Stimulated activated CD8-positive, alpha-beta memory T cell treated with anti-CD3 and anti-CD28 coated beads, Interleukin-7, amount 100 ng/mL, for 1 hour (primary cell): ENCODE measurements at places on chromosomes 5 and 9.

GRCh38 chr5:81971111-81971711 lies 612 bp upstream of the ATG10 start:
- no peak for DNase-seq

DNA sequence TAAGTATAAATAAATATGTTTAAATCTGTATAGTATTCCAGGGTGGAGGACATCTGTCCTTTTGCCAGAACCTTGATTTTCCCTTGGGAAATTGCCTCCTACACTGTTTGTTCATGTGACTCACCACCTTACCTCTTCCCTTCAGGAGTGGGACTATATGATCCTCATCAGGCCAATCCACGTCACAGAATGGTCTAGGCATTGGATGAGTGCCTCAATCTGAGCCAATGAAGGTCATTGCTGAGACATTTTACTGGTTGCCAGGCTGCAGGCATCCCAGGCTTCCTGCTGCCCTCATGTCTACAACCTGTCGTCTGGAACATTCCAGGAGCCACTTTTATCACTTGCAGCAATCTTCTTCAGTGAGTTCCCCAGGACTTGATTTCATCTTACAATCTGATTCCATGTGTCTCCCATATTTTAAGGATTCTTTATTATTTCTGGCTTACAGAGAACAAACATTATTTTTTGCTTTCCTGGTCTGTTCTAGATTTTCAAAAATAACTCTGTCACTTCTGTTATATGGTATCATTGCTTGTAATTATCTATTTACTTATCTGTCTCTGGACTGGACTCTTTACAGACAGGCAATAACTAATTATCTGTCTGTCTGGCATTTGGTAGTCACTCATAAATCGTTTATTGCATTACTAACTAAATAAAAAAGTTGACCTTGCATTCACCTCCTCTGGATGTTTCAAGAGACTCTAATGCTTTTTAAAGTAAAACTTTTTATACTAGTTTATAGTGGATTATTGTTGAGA lies 107.3 kb upstream of the APC start:
- DNase-seq: no peak

- no peak for DNase-seq
Observed at GRCh38 chr5:172758077-172758833, 12.7 kb downstream of the DUSP1 start.

- no peak for DNase-seq
Observed at GRCh38 chr5:169723103-169723831, 86.2 kb downstream of the DOCK2 start.
